ENCODE measurements at places on chromosomes 4 and X.

DNA sequence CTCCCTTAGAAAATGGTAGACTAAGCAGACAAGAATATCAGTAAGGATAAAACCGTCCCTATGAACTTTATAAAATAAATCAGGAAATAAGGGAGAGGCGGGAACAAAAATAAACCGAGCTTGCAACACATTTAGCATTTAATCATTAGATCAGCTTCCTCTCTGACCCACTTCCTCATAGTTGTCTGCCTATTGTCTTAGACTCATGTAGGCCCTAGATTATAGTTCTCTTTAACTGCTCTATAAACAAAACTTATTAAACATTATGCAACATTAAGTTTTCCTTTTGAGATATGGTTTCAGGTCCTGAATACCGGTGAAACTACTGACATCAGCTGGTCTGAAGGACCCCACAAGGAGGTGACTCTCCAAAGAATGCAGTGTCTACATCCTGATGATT lies 15.8 kb upstream of the SRD5A3 start:
- DNase-seq = no peak

- no peak for DNase-seq
Observed at GRCh38 chr4:180960743-180961401, 1282.3 kb upstream of the TENM3 start.

DNA sequence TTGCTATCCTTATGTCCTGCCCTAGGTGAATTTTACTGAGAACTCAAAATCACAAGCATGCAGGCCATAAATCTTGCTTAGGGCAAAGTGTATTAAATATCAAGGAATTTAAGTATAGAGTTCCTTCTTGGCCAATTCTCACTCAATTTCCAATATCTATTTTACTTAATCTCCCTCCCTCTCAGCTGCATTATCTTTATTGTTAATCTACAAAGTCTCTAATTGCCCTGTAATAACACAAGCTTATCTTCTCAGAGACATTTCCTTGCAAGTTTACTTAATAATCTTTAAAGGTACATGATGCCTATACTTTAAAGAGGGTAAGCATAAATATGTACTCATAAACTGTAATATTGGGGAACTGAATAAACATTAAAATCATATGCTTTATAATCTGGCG lies 26.9 kb upstream of the MAOB start:
- DNase-seq = no peak

- DNase-seq = no peak
Observed at GRCh38 chr4:100819505-100819904, 301.7 kb upstream of the EMCN start.

DNA sequence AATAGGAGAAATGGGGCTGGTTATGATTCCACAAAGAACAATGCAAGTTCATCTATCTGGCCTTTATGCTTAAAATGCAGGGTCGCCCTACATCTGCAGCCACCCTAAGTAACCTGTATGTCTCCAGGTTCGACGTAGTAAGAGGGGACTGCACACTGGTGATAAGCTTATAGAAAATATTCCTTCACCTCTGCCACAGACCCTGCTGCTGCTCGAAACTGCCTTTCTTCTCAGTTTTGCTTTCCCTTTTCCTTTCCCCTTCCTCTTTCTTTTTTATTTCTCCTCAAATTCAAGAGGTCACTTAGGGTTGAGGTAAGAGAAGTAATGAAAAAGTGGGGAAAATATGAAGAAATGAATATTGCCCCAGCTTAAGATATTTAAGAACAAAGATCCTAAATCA lies 123.5 kb downstream of the DCHS2 start:
- DNase-seq = no peak

DNA sequence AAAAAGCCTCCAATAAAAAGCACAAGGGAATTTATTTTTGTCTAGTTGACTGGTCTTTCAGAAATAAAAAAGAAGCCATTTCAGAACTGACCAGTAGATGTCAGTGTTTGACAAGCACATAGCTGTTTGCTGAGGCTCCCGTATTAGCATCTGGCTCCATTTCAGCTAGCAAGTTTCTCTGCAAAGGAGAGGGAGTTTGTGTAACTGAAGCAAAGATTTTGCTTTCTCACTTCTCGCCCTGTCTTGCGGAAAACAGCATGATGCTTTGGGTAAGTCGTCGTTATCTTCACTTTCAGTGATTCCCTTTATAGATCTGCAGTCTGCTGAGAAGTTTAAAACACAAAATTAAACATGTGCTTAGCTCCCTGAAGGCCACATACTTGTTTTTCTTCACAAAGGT lies 85.5 kb downstream of the CT47B1 start:
- DNase-seq = peak; percentile 9

- DNase-seq = no peak
Observed at GRCh38 chr4:97593248-97593647, 550.0 kb downstream of the STPG2 start.

DNA sequence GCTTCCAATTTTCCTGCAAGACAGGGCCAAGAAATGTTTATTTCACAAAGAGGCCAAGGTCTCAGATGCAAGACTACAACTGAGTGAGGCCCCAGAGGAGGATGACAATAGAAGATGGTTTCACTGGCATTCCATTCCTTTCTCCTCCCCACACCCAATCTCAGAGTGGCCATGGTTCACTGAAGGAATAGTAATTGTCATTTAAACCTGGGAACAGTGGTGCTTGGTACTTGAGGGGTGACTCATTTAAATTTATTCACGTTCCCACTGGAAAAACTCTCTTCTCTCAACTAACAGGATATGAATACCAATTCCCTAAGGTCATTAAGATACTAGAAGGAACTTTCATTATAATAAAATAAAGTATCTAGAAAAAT lies 35.3 kb upstream of the CXCL8 start:
- no peak for DNase-seq

DNA sequence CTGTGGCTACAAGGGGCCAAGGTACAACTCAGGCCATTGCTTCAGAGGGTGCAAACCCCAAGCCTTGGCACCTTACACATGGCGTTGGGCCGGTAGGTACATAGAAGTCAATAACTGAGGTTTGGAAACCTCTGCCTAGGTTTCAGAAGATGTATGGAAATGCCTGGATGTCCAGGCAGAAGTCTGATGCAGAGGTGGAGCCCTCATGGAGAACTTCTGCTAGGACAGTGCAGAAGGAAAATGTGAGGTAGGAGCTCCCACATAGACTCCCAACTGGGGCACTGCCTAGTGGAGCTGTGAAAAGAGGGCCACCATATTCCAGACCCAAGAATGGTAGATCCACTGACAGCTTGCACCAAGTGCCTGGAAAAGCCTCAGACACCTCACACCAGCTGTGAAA lies 92.1 kb upstream of the SFRP2 start:
- DNase-seq = no peak

- no peak for DNase-seq
Observed at GRCh38 chr4:157128395-157128794, 52.4 kb downstream of the GLRB start.

DNA sequence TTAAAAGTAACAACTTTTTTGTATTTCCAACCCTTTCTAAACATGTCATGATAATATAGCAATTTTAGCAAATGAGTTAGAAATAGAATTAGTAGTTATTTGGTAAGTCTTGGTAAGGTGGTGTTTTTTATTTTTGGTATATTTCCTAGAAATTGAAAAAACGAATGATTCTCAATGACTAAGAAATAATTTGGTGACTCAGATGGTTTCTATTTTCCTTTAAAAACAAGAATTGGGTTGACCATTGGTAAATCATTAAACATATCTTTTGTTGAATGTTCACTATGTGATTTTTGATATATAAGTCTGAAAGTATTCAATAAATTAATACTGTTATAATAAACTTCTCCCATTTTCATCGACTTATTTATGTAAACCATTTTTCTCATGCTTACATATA lies 206.2 kb upstream of the BANK1 start:
- DNase-seq = no peak

DNA sequence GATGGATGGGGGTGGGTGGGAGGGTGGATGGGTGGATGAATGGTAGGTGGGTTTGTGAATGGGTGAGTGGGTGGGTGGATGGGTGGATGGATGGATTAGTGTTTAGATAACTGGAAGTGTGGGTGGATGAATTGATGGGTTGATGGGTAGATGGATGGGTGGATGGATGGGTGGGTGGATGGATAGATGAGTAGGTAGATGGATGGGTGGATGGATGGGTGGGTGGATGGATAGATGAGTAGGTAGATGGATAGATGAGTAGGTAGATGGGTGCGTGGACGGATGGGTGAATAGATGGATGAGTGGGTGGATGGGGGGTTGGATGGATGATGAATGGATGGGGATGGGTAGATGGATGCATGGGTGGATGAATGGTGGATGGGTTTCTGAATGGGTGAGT lies 20.3 kb upstream of the ASMTL start:
- DNase-seq = no peak

DNA sequence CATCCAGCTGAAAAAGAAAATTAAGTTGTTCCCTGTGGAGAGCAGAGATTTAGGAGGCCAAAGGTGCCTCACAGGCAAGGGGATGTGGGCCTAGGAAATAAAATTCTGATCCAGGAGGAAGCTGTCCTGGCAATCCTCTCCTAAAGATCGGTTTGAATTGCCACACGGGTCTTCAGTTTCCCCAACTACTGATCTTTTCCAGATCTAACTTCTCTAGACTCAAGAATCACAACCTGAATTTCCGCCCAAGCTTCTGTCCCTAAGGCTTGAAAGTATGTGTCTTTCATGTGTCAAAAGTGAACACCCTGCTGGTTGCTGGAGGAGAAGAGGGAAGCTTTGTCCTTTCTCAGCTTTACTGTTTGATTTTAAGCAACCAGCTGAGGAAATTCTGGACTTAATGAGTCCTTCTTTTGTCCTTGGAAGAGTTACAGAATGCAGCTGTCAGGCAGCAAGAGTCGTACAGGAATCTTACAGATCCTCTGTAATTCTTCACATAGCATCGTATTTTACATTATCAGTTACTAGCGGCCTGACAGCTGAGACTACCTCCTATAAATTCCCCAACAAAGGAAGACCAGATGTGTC lies 93.8 kb downstream of the INPP4B start:
- DNase-seq = no peak

DNA sequence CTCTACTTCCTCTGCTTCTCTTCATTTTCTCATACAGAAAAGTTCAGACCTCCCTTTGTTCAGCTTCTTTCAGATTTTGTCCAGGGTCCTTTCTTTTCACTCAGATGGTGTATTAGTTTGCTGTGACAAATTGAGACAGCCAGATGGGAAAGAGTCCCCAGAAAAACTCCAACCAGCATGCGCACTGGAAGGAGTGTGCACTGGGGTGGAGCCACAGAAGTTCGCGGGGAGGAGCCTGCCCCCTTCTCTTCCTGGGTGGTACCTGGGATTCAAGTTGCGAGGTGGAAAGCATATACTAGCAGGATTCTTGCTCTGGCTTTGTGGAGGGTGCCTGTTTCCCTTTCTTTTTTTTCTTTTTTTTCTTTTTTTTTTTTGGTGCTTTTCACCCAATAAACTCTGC lies 51.6 kb downstream of the SMIM20 start:
- DNase-seq = no peak

DNA sequence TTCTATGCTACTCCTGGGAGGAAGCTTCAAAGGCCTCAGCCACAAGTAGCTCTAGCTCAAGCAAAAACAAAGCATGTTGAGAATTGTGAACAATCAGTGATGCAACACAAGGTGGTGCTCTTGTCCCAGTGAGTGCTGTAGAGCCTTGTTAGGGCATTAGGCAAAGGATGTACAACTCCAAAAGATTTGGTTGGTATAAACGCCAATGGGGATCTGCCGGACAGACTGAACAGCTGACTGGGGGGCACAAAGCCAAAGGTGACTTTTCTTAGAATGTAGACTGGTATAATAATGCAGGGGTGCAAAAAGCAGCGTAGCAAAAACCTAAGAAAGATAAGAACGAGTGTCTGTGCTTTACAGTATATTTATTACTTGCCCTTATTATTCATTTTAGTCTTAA lies 62.6 kb upstream of the ALB start:
- no peak for DNase-seq

- DNase-seq = no peak
Observed at GRCh38 chr4:127000846-127001245, 631.9 kb upstream of the INTU start.

DNA sequence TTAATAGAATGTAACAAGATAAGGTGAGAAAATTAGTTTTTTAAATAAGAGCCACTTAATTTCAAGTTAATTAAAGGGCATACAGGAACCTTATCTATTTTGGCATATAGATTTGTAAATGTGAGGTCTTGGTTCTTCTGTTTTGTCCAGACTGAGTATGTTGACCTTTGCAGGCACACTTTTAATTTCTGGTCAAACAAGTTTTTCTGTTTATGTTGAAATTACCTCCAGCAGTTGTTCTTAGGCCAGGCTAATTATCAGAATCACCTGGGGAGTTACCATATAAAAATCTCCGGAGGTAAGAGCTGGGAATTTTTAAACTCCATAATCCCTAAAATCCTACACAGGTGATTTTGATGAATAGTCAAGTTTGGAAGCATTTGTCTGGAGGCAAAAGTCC lies 227.4 kb upstream of the ANKRD50 start:
- no peak for DNase-seq
